ENCODE measurements at places on chromosomes 11 and 22.

GRCh38 chr11:69906453-69906907, 87.3 kb upstream of the FGF3 start:
- DNase-seq: no peak

- no peak for DNase-seq
Observed at GRCh38 chr22:36776722-36777121, 803 bp upstream of the IFT27 start.

GRCh38 chr22:43400449-43400848, 11.4 kb upstream of the MPPED1 start:
- DNase-seq: no peak

DNA sequence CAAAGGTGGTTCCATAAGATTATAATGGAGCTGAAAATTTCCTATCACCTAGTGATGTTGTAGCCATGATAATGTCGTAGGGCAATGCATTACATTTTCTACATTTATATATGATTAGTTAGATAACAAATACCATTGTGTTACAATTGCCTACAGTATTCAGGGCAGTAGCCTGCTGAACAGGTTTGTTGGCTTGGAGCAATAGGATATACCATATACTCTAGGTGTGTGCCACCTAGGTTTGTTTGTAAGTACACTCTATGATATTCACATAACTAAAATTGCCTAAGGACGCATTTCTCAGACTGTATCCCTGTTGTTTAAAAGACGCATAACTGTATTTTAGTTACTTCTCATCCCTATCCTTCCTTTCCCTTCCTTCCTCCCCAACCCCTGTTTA, 13.6 kb downstream of the PLEKHB1 start:
- DNase-seq: no peak

DNA sequence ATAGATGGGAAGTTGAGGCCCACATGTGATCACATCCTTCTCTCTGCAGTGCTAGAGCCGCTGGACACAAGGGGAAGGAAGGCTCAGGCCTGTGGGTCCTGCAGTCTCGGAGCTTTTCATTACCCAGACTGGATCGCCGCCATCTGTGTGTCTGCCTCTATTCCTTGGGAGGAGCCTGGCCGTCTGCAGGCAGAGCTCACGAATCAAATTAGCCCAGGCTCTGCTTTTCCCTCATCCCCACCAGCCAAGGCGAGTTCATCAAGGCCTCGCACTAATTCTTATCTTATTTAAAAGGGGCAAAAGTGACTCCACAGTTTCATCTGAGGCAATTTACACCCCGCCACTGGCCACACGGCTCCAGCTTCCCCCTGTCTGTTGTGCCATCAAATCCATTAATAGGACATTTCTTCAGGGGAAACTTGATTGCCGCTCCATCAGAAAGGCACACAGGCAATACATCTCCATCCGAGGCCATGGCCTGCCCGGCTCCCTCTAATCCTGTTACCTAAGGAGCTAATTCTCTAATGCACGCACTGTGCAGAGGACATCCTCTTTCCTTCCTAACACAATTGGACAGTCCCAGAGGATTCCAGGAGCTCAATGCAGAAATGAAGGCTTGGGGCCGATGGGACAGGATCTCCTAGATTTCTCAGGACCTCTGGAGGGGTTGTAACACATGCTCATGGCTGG, 3.3 kb upstream of the HTR3A start:
- DNase-seq: no peak

DNA sequence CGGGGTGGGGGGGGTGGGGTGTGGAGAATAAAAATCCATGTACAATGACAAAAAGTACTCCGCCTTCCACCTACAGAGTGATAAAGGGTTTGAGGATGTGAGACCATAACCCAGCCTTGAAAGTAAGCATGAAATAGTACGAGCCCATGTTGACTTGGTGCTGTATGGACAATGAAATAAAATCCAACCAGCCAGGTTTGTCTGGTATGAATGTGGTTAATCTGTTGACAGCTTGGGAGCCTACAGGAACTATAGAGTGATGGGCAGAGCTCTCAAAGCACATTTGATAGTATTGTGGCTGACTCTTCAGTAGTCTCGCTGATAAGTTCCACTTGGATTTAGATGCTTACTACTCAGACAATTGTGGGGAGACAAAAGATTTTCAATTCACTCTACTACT, 48.8 kb upstream of the CD44 start:
- DNase-seq: no peak

DNA sequence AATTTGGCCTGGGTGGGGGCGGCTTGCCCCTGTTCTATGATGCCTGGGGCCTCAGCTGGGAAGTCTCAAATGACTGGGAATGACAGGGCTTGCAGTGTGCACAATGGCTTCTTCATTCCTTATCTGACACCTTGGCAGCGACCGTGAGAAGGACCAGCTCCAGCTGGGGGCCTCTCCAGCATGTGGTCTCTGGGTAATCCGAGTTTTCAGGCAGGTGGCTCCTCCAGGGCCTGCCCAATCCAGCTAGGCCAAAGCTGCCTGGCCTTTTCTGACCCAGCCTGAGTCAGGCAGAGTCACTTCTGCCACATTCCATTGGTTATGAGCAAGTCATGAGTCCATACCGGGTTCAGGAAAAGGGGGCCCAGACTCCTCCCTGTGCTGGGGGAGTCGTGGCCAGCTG, 646.0 kb downstream of the OPCML start:
- no peak for DNase-seq

DNA sequence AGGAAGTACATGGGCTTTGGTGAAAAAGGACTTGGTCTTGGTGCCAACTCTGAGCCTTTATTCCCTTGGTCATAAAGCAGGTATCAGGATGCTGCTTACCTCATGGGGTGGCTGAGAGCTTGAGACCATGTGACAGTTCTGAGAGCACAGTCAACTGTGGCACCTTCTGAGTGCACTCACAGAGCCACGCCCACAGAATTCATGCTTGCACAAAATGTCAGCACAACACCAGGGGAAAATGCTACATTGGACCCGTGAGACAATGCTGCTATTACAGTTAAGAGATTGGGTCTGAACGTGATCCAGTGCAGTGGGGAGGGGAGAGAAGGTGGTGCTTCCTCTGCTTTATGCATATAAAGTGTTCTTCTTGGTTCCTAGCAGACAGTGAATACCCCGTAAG, 79.5 kb upstream of the SPON1 start:
- DNase-seq: no peak

DNA sequence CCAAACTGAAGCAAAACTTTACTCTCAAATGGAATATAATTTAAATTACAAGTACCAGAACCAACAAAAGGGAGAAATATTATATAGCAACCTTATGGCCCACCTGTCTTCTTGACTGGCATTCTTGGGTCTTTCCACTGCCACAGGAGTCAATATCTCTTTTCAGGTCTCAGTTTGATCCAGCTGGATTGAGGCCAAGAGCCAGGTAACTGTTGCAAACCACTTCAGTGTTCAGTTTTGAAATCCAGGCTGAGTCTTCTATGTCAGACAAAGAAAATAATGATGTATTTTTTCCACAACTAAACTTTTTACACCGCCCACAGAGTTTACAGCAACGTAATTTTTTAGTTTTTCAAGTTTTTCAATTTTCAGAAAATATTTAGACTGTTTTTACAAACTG, 648 bp downstream of the DLG2 start:
- no peak for DNase-seq

DNA sequence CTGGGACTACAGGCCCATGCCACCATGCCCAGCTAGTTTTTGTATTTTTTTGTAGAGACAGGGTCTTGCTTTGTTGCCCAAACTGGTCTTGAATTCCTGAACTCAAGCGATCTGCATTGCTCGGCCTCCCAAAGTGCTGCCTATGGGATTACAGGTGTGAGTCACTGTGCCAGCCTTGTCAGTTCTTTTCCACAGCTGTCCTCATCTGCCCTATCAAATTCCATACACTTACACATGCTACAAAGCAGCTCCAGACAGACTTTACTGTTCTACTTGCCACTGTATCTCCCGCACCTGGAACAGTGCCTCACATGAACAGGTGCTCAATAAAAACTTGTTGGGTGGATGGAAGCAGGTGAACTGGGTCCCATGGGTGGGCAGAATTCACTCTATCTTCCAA, 8.2 kb downstream of the STX5 start:
- DNase-seq: no peak

- peak; percentile 60 for DNase-seq
Observed at GRCh38 chr22:22110548-22111266, 128.1 kb upstream of the TOP3B start.

DNA sequence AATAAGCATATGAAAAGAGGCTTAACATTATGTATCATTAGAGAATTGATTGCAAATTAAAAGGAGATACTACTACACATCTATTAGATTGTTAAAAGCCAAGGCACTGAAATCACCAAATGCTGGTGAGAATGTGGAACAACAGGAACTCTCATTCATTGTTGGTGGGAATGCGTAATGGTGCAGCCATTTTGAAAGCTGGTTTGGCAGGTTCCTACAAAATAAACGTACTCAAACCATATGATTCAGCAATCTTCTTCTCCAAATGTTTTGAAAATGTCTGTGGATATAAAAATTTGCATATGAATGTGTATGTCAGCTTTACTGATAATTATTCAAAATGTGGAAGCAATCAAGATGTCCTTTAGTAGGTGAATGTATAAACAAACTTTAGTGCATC, 176.4 kb upstream of the PLET1 start:
- no peak for DNase-seq

GRCh38 chr11:131866535-131867400, 496.4 kb downstream of the NTM start:
- no peak for DNase-seq

GRCh38 chr22:19086417-19086816, 35.8 kb downstream of the DGCR2 start:
- DNase-seq: no peak

GRCh38 chr22:32776802-32777201, 24.7 kb upstream of the TIMP3 start:
- no peak for DNase-seq

DNA sequence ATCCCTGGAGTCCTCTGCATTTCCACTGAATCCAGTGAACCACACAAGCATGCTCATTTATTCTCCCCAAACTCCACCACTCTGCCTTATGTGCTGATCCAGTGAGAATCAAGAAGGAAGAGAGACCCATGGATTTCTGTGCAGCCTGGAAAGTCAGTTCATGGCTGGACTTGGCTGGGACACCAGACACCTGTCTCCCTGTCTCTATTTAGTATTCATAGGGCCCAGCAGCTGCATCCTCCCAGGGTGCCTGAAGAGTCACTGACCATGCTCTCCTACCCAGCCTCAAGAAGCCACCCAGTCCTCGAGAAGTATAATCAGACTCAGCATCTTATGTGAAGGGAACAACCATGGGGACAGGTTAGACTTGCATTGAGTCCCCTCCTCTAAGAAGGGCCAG, 83.2 kb downstream of the ZNF280B start:
- DNase-seq: no peak

- no peak for DNase-seq
Observed at GRCh38 chr11:61350336-61350735, 11.3 kb downstream of the CYB561A3 start.

GRCh38 chr11:21556926-21557325, 636.0 kb upstream of the ANO5 start:
- DNase-seq: no peak

- no peak for DNase-seq
Observed at GRCh38 chr11:57422669-57423068, 4.3 kb downstream of the SLC43A3 start.

- no peak for DNase-seq
Observed at GRCh38 chr22:49365910-49366309, 461.8 kb downstream of the BRD1 start.

GRCh38 chr11:129589190-129589860, 213.7 kb downstream of the BARX2 start:
- no peak for DNase-seq

DNA sequence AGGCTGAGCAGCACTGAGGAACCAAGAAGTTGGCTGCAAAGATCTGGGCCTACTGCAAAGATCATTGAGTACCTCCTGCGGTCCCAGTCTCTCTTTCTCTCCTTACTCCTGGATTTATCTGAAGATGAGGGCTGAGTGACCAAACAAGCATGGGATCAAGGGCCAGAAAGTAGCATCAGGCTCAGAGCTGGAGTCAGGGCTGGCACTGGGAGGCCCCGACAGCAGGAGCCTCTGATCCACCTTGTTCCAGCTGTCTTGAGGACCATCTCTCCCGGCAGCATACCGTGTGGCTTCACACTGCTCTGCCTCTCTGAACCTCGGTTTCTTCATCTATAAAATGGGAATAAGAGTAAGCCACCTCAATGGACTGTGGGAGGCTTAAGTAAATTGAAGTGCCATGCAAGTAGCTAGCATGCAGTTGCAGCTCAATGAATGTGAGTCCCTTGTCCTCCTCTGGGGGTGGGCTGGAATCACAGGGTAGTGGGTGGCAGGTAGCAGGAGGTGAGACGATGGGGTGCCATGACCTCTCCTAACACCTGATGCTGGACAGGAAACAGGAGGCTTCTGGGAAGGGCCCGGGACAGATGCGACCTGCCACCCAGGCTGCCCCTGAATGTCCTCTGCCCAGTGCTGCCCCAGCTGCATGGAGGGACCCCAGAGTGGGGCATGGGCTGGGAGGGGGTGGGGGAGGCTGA, 52.5 kb upstream of the PRDM11 start:
- DNase-seq: no peak

GRCh38 chr11:63667995-63668795, 3.0 kb downstream of the ATL3 start:
- no peak for DNase-seq

GRCh38 chr22:33180356-33180755, 122.2 kb upstream of the SYN3 start:
- DNase-seq: no peak

DNA sequence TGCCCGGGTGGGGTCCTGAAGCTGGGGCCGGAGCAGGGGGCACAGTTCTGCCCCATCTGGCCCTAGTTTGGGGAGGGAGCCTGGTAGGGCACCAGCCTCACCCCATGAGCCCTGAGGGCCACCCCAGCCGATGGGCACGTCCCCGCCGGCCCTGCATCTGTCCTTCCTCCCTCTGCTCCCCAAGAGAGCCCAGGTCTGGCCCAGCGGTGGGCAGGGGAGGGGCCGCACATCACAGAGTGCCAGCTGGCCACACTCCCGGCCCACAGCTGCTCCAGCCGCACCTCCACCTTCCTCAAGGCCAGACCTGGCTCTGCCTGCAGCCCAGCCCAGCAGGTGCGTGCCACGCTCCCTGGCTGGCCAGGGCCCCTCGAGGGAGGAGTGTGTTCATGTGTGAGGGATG, 21.6 kb downstream of the BRSK2 start:
- DNase-seq: no peak

DNA sequence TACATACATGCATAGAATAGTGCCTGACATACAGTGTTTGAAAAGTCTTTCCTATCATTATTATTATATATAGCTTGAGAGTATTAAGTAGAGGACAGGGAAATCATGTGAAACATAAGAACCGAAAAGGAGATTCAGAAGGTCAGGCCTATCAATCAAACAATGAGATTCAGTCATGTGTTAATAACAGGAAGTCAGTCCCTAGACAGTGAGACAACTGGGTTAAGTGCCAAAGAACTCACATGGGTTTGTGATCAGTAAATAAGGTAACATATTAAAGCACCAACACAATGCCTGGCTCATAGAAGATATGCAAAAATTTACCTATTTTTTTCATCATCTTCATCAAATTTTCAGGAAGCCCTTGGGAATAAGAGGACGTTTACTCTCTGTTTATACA, 174.3 kb upstream of the FAT3 start:
- no peak for DNase-seq

GRCh38 chr22:46749682-46750529, 11.9 kb upstream of the CERK start:
- DNase-seq: no peak

Data from midbrain (tissue), 1 donor.